ENCODE measurements at places on chromosomes 13 and 19. TPM values are rescaled to one million over a fixed set of nuclear protein-coding genes. Genes with fewer than 3 reads are reported as not detected.

LGALS4 gene
- total RNA-seq = not detected

WDR88 gene
- not detected for total RNA-seq

ZNF667 gene
- 22.6 TPM for total RNA-seq

ODAD3 gene
- total RNA-seq = 0.49 TPM

SYCN gene
- not detected for total RNA-seq
